Mesenteric fat pad (tissue), 1 donor: ENCODE measurements at places on chromosomes 1 and 21. TPM values are rescaled to one million over a fixed set of nuclear protein-coding genes. Genes with fewer than 3 reads are reported as not detected.

The OR2T33 gene
- not detected for total RNA-seq

The PPFIA4 gene
- total RNA-seq: 0.55 TPM

The SPRR2F gene
- not detected for total RNA-seq

The LAMC2 gene
- 1.0 TPM for total RNA-seq

The SLC30A2 gene
- total RNA-seq: not detected

The GREM2 gene
- 0.16 TPM for total RNA-seq

The CHIA gene
- not detected for total RNA-seq

The TDRD5 gene
- 0.35 TPM for total RNA-seq

The TP73 gene
- total RNA-seq: not detected

The SLC37A1 gene
- total RNA-seq: 7.0 TPM

The BARHL2 gene
- total RNA-seq: not detected

The GJA8 gene
- not detected for total RNA-seq

- DNase-seq: no peak
Observed at GRCh38 chr1:1232208-1232795, at the start of gene B3GALT6. Gene B3GALT6 (plus strand): TSS chr1:1232237. CDS start chr1:1232279, 42 bp downstream.

DNA sequence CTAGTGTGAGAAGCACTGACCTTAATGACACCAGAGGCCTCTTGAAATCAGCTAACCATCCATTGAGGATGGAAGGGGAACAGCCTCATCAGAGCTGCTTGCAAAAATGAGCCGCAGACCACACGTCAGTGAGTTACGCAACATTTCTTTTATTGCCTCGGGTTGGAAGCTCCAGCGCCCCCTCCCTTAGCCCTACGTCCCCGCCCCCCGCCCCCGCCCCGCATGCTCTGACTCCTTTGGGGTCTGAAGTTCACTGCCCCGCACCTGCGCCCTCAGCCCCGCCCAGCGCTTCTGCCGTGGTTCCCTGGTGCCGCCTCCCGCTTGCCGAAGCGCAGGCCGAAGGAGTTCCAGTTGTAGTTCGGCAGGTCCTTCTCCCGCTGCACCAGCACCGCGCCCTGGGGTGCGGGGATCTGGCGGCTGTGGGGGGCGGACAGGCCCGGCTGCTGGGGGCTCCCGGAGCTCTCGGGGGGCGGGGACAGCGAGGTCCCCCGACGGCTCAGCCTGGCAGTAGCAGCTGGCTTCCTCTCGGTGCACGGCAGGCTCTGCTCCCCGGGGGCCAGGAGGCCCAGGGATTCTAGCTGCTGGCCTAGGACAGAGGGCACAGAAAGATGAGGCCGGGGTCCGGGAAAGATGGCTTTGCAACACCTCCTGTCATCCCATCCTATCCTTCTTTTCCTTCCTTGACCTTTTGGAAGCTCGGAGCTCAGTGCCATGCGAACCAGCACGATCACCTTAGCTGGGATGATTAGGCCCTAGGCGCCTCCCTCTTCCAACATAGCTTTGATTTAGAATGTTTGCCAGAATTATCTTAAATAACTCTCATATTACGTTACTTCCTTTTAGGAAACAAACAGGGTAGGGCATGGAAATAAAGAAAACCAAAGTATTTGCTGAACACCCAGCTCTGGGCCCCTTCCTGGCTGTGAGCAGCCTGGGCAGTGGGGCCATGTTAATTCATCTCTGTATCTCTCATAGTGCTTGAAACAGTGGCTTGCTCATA is 5.8 kb downstream of the KISS1 start:
- no peak for DNase-seq

DNA sequence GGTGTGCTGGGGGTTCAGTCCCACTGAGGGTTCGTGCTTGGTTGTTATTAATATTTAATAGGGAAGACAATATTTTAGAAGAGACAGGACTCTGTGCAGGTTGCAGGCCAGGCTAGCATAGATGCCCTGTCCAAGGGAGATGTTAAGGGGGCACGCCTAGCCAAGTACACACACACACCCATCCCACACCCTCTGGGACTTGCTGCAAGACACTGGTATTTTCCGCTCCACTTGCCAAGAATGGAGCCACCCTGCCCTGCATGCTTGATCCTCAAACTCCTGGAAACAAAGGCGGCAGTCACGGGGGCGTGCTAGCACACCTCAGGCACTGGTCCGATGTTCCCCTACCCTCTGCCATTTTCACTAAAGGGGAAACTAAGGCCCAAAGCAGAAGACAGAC is 99.1 kb downstream of the MRPL37 start:
- DNase-seq: no peak

DNA sequence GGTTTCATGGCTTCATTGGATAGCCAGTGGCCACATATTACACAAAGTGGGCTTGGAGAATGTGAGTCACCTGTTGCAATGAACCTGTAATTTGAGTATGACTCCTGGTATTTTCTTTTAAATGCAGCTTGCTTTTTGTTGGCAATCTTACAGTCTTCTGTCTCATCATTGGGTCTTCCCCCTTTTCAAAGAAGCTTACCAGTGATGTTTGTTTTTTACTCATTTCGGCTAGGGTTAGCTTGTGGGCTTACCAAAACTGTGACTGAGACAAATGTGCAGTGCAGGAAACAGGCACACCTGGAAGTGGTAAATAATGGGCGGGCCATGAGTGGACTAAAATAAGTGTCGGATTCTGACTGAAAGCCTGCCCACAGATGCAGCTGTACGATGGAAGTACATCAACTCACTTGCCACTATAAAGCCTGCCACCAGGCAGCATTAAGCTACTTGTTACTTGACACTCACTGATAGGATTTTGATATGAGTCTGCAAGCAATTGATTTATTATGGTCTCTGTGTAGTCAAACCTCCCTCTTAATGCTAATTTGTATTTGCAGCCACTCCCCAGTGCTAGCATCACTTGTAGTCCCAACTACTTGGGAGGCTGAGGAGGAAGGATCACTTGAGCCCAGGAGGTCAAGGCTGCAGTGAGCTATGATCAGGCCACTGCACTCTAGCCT is 4.2 kb downstream of the HHAT start:
- DNase-seq: no peak

- no peak for DNase-seq
Observed at GRCh38 chr1:99139876-99140275, 124.4 kb upstream of the PLPPR4 start.

- no peak for DNase-seq
Observed at GRCh38 chr1:109167001-109167506, 46.7 kb upstream of the SARS1 start.

GRCh38 chr21:39004634-39005501 is 178.4 kb downstream of the PSMG1 start:
- no peak for DNase-seq

DNA sequence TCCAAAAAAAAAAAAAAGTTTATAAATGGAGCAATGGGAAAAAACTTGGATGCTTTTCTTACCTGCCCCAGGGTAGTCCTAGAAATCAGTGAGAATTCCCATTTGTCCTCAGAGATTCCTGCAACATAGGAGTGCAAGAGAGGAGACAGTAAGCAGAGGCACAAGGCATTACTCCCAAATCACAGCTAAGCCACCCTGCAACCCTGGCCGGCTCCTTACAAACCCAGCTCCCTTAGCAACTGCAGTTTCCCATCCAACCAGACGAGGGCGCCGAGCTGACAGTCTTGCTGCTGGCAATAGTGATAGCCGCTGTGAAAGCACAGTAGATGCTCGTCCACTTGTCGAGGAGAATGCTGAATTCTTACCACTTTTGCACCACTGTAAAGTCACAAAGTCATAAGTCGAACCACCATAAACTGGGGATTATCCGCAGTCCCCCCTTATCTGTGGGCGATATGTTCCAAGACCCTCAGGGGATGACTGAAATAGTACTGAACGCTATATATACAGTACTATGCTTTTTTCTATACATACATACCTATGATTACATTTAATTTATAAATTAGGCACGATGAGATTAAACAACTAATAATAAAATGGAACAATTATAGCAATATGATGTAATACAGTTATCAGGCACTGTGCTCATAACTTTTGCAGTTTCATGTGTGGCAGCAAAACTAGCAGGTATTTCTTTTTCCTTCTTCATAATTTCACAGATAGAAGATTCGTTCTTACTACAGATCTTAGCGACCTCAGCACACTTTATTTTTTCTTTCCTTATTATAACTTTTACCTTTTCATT is 6.0 kb upstream of the PITHD1 start:
- DNase-seq: peak; percentile 96

GRCh38 chr1:222784916-222785315 is 29.9 kb upstream of the DISP1 start:
- DNase-seq: no peak

DNA sequence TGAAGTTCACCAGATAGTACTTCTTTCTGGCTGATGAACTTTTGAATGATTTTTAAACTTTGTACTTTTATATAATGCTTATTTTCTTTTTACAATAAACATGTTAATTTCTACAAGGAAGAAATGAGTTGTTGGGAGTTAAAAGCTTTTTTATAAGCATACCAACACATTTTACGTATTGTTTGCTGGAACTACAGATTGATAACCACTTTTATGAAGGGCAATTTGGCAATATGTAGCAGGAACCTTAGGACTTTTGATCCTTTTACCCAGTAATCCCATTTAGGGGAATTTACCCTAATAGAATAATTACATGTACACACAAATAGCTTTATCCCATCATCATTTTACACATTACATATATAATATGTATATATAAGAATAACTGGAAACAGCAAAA is 16.3 kb downstream of the PRPF38A start:
- DNase-seq: no peak

GRCh38 chr1:2188336-2188735 is 6.2 kb downstream of the FAAP20 start:
- no peak for DNase-seq

GRCh38 chr1:162908780-162909179 is 47.8 kb upstream of the CCDC190 start:
- no peak for DNase-seq

GRCh38 chr1:27011976-27012563 is 580 bp downstream of the TENT5B start:
- no peak for DNase-seq

GRCh38 chr21:22758478-22758877 is 1760.3 kb downstream of the NCAM2 start:
- no peak for DNase-seq

- DNase-seq: no peak
Observed at GRCh38 chr1:38034871-38035270, 11.7 kb downstream of the POU3F1 start.

DNA sequence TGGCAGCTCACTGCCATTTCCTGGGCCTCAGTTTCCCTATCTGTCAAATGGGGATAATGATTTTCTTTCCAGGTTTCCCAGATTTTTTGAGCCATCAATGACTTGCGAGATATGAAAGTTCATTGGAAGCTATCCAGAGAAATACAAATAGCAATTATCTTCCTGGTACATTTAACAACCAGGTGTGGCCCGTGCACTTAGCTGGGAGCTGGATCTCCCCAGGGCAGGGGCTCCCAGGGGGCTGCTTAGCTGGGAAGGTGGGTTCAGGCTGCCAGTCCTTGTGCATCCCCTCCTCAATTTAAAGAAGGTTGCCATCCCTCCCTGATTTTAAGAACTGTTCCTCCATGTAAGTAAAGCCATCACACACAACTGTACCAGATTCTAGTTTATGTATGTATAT is 3.6 kb upstream of the TMEM54 start:
- DNase-seq: peak; percentile 16

DNA sequence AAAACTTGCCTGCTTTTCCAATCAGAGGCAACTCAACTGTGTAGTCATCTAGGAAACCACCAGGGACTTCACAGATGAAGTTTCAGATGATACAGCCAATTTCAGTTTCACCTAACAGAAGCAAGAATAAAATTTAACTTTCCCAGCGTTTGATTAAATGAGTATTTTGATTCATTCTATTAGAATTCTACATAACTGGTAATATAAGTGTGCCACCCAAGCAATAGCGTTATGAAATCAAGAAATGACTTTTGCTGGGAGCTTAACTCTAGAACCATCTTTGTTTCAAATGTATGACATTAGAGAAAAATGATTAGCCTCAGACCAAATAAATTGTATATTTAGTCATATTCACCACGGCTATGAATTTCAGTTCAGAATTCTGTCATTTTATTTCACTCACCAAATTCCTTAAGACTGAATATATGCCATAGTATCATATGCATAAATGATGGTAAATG is 239.3 kb downstream of the NRIP1 start:
- DNase-seq: no peak

DNA sequence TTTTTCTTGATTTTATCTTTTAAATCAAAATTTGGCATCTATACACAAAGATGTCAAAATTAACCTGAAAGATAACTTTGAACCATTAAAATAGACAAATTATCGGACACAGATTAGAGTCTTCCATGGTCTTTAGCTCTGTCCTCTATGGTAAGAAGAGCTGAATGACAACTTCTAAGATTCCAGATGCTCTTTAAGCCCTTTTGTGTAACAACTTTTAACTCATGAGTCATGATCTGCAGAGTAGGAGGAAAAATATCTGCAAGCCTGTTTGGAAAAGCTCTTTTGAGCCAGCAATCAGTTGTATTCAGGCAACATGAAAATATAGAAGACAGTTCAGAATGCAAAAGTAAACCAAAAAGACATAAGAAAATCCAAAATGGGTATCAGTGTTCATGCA is 37.8 kb downstream of the TTC13 start:
- DNase-seq: no peak

GRCh38 chr1:95207223-95207935 is 26.6 kb upstream of the RWDD3 start:
- DNase-seq: no peak

DNA sequence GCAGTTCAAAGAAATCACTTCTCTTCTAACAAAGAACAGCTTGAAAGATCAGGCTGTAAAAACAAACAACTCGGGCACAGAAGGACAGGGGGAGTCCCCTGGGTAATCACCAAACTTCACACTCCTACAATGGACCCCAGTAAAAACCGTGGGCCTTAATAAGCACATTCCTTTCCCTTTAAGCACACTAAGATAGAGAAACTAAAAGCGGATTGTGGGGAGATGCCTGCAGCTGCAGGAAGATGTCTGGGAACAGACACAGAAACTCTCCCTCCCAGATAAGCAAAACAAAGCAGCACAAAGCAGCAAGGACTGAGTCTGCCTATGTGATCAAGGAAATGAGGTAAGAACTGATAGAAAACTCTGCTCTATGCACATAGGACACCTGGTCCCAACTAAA is 37.6 kb upstream of the CTBS start:
- DNase-seq: no peak

DNA sequence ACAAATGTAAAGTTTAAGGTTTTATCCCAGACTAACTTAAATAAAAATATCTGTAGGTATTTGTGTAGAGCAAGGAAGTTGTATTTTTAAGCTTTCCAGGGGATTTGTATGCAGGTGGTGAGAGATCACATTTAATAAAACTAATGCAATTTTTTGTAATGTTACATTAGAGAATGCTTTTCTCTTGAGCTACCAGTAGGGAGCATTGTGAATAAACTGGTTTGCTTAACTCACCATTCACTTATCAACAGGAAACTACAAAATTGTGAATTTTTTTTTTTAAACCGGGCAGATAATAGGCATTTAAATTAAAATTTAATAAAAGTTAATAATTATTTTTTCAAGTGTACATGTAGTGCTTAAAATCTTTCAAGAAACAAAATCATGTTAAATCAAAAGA is 78.6 kb downstream of the IVNS1ABP start:
- DNase-seq: no peak

GRCh38 chr1:168466714-168467131 is 77.1 kb downstream of the XCL2 start:
- no peak for DNase-seq
